Brain (organoid and tissue), 16 donors: ENCODE measurements at places on chromosomes 2 and 18.

- DNase-seq = no peak
Measured at GRCh38 chr2:96716388-96716787, 23.5 kb downstream of the LMAN2L start.

DNA sequence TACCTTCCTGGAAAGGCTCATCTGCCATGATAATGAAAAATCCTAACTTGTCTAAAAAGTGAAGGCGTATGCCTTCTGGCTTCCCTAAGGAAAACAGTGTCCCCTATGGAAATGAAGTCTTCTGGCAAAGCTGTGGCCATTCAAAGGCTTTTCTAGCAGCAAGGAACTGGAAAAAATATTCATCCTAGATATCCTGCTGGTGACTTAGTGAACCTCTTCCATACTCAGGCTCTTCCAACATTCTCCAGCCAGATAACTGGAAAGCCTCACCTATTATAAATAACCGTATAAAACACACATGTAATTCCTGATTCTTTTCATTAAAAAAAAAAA, 84.7 kb downstream of the RBMS1 start:
- DNase-seq = peak; percentile 28

- DNase-seq = no peak
Measured at GRCh38 chr2:44441200-44441599, 79.5 kb downstream of the CAMKMT start.

GRCh38 chr2:25293958-25294562, 47.7 kb downstream of the DNMT3A start:
- DNase-seq = no peak

DNA sequence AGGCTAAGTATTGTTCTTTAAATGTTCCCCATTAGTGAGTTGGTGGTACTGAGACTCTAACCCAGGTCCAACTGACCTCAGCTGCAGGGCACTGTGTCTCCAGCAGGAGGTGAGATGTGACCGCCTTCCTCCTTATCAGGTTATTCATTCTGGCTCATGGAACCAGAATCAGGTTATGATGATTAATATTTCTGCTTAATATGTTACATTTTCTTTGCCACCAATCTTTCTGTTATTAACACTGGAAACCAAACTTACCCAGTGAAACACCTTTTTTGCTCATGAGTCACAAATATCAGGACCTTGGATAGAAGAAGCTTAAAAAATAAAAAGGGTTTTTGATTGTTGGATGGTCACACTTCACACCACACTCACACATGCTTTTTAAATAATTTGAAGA, 85.4 kb downstream of the DPP4 start:
- DNase-seq = no peak

- peak; percentile 67 for DNase-seq
Measured at GRCh38 chr2:113218283-113219091, 44.7 kb downstream of the PSD4 start.

DNA sequence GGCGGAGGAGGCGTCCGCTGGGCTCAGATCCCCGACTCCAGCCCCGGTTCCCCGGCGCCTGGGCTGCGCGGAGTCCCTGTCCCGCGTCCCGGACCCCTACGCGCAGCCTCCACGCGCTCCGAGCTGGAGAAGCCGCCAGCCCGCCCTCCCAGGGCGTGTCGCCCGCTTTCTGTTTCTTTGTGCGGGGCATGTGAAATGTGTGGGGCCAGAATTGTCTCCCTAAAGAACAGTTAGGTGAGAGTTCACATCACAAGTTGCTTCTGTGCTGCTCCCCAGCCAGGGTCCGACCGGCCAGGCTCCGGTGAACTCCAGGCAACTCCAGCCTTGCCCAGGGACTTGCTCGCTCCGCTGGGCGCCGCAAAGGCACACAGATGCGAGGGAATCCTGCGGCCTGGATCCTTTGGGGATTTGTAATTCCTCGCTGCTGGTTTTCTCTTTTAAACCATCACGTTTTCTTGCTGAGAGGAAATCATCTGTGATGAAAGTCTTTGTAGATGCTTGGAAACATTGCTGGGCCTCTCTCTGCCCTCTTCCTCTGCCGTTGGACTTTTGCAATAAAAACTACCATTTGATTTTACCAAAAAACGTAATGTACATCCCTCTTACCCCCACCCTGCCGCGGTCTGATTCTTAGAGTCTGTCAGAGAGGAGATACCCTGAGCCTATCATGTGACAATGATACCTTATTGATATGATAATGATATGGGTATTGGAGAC, 631 bp downstream of the GYPC start:
- DNase-seq = peak; percentile 54

- DNase-seq = no peak
Measured at GRCh38 chr2:88659538-88659915, 31.9 kb upstream of the RPIA start.

- no peak for DNase-seq
Measured at GRCh38 chr2:2018713-2019410, 274.5 kb upstream of the PXDN start.

DNA sequence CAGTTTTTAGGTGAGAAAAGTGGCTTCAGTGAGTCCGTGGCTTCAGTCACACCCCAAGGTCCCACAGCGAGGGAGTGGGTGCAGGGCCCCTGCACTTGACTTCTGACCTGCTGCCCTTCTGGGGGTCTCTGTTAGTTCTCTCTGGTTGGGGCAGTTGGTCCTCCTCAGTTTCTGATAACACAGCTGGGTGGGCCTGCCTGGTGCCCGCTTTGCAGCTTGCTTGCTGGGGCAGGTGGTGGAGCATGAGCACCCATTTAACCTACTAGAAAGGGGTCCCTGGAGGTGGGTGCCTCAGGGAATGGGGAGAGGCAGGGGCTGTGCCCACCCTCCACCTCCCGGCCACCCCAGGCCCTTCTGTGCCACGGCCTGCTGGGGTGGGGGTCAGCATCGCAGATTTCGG, 83.2 kb downstream of the ASB1 start:
- no peak for DNase-seq

- DNase-seq = no peak
Measured at GRCh38 chr18:12540751-12541150, 117.2 kb downstream of the SPIRE1 start.

GRCh38 chr2:133012847-133013734, 343.1 kb upstream of the LYPD1 start:
- no peak for DNase-seq

DNA sequence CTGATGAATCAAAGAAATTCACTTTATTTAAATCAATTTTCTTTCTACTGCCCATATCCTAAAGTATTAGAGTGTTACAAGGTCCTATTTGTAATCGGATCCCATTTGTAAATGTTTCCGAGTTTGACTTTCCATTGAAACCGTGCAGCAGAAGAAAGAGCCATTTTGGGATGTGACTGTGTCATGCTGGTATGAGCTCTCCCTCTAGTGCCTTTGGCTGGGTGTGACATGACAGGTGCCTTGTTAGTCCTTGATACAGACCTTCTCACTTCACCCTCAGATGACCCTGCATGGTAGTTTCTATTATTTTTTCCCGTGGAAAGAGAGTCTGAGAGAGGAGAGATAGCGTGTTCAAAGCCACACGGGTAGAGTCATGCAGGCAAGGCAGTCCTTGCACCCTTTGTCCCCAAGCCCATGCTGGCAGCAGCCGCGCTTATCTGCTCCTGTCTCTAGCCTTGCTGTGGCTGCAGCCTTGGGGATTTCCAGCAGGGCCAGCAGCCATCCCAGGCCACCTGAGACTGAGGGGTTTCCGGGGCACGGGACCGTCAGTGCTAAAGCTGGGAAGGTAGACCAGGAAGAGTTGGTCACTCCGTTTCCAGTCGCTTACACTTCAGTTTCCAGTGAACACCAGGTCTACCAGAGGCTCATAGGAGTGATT, 21.4 kb downstream of the CHMP1B start:
- peak; percentile 32 for DNase-seq

DNA sequence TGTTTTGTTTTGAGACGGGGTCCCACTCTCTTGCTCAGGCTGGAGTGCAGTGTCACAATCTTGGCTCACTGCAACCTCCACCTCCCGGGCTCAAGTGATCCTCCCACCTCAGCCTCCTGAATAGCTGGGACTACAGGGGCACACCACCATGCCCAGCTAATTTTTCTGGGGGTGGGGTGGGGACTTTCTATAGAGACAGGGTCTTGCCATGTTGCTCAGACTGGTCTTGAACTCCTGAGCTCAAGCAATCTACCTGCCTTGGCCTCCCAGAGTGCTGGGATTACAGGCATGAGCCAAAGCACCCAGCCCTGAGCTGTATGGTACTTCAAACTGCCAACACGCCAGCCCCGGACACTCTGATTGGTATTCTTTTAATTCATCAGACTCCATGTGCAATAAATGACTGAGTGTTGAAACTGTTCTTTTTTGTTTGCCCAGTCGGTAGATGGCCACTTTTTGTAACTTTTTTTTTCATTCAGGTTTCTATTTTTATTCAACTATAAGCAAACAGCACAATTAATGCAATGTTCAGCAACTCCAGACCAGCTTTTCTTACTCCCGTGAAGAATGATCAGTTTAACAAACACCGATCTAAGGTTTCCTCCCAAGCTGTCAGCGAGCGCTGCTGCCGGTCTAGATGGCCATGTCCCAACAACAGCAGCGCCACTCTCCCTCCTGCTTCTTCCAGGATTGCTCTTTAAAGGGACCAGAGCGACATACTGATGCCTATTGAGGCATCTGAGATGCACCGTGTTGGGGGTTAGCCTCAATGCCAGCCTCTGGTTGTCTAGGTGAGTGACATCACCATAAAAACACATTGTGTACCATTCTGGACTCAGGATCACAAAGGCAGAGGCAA, 12.5 kb upstream of the TGOLN2 start:
- DNase-seq = no peak

GRCh38 chr2:66109419-66109818, 325.5 kb upstream of the MEIS1 start:
- DNase-seq = no peak

GRCh38 chr2:45700407-45701013, 49.0 kb downstream of the PRKCE start:
- DNase-seq = no peak

DNA sequence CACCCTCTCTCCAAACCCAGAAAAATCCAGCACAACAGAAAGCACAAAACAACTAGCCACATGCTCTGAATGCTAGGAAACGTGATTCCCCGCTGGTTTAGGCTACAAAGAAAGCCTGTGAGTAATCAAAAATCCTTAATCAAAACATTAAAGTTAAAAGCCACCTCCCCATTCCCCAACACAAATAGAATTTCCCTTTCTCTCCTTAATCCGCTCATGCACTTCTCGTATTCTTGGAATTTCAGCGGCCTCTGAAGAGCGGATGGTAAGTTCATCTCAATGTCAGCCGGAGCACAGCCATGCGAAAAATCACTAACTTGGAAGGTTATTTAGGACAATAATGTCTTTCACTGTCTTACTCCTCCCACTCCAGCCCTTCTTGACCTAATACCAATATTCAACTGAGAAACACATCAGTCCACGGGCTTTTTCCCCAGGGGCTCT, 126.7 kb downstream of the OSBPL1A start:
- peak; percentile 61 for DNase-seq

GRCh38 chr2:37189452-37190153, 1.1 kb upstream of the SULT6B1 start:
- DNase-seq = no peak

GRCh38 chr18:61173554-61173953, 159.7 kb upstream of the CDH20 start:
- DNase-seq = no peak

GRCh38 chr2:213691351-213691750, 407.1 kb downstream of the SPAG16 start:
- no peak for DNase-seq

- no peak for DNase-seq
Measured at GRCh38 chr2:241017228-241017940, 19.0 kb downstream of the SNED1 start.

GRCh38 chr2:27723372-27724144, 48.0 kb upstream of the MRPL33 start:
- peak; percentile 49 for DNase-seq

DNA sequence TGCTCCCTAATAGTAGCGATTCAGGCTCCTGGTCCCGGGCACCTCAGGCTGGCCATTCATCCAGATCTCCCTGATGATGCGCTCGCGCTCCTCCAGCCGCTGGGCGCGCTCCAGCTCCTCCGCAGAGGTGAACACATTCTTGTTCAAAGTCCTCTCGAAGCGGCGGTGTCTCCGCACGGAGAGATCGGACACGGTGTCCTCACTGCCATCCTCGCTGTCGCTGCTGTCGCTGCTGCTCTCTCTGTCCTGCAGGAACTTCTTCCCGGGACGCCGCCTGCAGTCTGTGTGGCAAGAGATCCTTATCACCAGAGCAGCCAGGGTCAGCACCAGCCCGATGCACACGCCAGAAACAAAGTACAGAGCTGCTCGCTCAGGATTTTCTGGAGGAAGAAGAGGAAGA, 67.5 kb downstream of the EVA1A start:
- DNase-seq = no peak

DNA sequence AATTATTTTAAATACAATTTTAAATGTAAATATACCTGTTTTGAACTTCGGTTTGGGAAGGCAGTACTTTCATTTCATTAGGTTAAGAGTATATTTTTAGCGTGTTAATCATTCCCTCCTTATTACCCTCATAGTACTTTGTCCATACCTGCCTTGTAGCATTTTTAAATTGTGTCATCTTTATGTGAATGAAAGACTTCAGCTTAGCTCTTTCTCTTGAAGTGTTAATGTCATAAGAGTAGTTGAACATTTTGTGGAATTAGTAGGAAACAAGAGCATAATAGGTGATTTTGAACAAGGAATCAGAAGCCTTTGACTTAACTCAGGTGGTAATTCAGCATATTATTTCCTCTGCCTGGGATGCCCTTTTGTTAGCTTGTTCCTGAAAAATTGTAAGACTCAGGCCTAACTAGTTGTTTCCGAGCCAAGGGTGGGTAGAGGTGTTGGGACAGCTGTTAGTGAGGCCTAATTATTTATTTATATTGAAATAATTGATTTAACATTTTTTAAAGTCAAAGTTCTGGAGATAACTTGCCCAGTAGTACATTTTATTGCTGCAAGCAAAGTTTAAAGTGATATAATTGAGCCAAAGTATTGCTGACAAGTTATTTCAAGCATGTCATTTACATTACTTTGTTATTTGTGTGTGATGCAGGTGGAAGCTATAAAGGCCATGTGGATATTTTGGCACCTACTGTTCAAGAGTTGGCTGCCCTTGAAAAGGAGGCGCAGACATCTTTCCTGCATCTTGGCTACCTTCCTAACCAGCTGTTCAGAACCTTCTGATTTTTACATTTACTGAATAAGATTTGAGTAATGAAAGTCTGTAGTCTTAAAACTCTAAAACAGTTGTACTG, 38.7 kb downstream of the DDX1 start:
- no peak for DNase-seq

DNA sequence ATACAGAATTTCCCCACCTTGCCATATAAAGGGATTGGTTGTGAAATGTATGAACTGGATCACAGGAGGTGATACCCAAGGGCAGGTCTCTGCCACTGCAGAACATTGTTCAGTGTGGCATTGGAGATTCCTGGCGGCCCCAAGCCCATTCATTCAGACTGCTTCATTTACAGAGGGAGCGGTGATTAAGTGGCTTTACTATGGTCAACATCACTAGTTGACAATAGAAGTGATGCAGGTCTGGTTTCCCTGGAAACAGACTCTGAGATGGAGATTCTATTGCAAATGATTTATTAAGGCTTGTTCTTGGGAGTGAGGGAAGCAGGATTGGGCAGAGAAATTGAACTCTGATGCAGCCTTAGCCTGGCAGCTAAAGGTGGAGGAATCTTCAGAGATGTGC, 62.4 kb downstream of the ZDBF2 start:
- peak; percentile 19 for DNase-seq

- no peak for DNase-seq
Measured at GRCh38 chr2:206512999-206513398, 69.7 kb downstream of the ADAM23 start.

- no peak for DNase-seq
Measured at GRCh38 chr2:237126519-237127174, 41.0 kb downstream of the COPS8 start.
